ENCODE measurements at places on chromosomes 7 and 10. TPM values are rescaled to one million over a fixed set of nuclear protein-coding genes. Genes with fewer than 3 reads are reported as not detected.

JCAD gene
- 3.9 TPM for total RNA-seq

HABP2 gene
- not detected for total RNA-seq

VSTM4 gene
- 0.31 TPM for total RNA-seq

KNDC1 gene
- 16.7 TPM for total RNA-seq

PIK3AP1 gene
- total RNA-seq: 1.2 TPM

ST8SIA6 gene
- 1.8 TPM for total RNA-seq

UTF1 gene
- 8.8 TPM for total RNA-seq

FRAT2 gene
- total RNA-seq: 67.0 TPM

TRPV6 gene
- total RNA-seq: 0.17 TPM

HSPA12A gene
- total RNA-seq: 2.2 TPM

COX19 gene
- 8.4 TPM for total RNA-seq

ASB10 gene
- total RNA-seq: not detected

STK17A gene
- 12.6 TPM for total RNA-seq

TAC1 gene
- 0.97 TPM for total RNA-seq

OR13A1 gene
- not detected for total RNA-seq

GET4 gene
- 50.8 TPM for total RNA-seq

PNLIPRP1 gene
- not detected for total RNA-seq

FBXO24 gene
- total RNA-seq: 0.94 TPM

CADPS2 gene
- total RNA-seq: 5.9 TPM

RPEL1 gene
- total RNA-seq: not detected

EEPD1 gene
- total RNA-seq: 9.8 TPM

CYP17A1 gene
- total RNA-seq: not detected

NUTM2E gene
- 0.15 TPM for total RNA-seq

ZNF22 gene
- total RNA-seq: 23.1 TPM

DNAH11 gene
- total RNA-seq: 1.6 TPM

SHH gene
- 4.6 TPM for total RNA-seq

EPO gene
- total RNA-seq: 0.15 TPM

RNF32 gene
- 1.0 TPM for total RNA-seq

TMED4 gene
- total RNA-seq: 94.4 TPM

HDAC9 gene
- total RNA-seq: 2.1 TPM

PARG gene
- total RNA-seq: 32.1 TPM

OIT3 gene
- 0.10 TPM for total RNA-seq

MLXIPL gene
- 0.63 TPM for total RNA-seq

SSMEM1 gene
- total RNA-seq: not detected

Measured in H7 (cell line).